ENCODE measurements at places on chromosomes 13 and 19.

DNA sequence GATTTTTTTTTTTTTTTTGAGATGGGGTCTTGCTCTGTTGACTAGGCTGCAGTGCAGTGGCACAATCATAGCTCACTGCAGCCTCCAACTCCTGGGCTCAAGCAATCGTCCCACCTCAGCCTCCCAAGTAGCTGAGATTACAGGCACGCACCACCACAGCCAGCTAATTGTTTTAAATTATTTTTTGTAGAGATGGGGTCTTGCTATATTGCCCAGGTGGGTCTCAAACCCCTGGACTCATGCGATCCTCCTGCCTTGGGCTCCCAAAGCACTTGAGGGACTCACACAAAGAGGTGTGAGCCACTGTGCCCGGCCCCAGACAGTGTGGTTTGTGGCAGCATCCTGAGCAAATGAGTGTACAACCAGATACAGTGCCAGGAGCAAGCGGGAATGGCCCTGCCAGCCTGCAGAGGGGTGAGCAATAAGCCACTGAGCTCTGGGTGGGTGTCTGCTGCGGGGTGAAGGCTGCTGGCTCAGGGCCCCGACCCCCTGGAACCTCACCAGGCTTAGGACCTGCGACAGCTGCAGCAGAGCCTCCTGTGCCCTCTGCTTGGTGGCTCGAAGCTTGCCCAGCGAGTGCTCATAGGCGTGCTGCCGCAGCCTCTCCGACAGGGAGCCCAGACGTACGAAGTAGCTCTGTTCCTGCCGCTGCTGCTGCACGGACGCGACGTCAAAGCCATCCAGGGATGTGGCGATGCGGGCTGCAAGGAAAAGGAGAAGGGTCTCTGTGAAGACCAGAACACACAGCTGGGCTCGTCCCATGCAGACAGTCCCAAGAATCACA, 15.9 kb upstream of the TICAM1 start:
- no peak for DNase-seq

DNA sequence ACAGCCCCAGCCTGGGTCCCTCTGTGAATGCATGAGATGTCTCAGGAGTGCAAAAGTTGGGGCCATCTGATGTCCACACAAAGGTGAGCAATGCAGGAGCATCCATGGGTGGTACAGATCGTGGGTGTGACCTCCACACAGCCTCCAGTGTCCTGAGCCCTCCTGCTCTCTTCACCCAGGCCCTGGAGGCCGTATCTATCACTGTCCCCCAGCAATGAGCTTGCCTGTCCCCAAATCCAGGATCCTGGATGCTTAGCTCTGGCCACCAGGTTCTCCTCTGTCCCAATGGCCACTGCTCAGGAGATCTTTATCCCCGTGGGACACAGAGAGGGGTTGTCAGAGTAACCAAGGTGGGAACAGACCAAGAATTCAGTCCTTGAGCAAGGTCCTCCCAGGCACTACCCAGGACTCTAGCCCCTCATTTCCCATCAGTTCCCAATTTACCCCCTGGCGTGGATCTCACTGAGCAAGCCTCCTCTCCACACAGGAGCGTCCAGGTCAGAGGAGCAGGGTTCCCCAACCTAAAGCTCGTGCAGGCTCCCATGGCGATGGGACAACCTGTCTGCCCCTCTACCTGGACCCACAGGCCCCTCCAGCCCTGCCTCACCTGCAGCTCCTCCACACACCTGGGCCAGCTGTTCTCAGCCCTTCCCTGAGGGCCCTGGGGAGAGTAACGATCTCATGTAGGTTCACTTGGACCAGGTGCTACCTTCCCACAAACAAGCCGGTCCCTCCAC, 11.3 kb downstream of the CEACAM21 start:
- no peak for DNase-seq

DNA sequence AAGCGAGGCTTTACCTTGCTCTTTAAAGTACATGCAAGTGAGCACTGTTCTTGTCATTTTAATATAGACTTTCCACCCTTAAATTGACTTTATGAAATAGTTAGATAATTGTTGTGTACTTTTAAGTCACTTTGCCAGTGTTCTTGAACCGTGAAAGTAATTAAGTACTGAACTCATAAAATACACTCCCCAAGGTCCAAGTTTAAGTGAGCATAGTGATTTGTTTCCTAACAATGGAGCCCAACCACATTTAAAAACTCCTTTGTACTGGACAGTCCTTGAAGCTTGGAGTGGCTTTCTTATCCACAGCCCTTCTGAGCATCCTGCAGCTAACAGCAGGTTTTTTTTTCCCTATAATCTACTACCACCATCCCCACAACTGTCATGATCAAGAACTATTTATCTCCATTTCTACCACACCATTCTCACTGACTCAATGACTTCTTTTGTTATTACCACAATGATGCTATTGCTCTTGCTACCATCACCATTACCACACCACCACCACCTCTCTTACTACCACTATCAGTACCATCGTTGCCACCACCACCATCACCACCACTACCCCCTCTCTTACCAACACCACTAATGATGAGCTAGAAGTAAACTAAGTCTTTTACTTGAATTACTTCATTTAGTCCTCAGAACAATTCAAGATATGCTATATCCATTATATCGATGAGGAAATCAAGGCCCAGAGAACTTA, 452.6 kb downstream of the DIAPH3 start:
- DNase-seq = no peak

GRCh38 chr19:35963514-35963913, 27.3 kb downstream of the LRFN3 start:
- DNase-seq = no peak

Data from cerebellar nuclear complex (tissue), 1 donor.